Hair follicular keratinocyte (primary cell): ENCODE measurements at places on chromosomes 5 and 9. TPM values are rescaled to one million over a fixed set of nuclear protein-coding genes. Genes with fewer than 3 reads are reported as not detected.

FAM169A gene
- total RNA-seq = 19.4 and 22.3 TPM in 2 replicates

SPAAR gene
- not detected in 2 replicates for total RNA-seq

CDC20B gene
- total RNA-seq = not detected in 2 replicates

SLC25A2 gene
- not detected in 2 replicates for total RNA-seq

HACD4 gene
- 4.7 and 9.4 TPM in 2 replicates for total RNA-seq

C9orf153 gene
- not detected in 2 replicates for total RNA-seq
